ENCODE measurements at places on chromosomes 3 and 15.

DNA sequence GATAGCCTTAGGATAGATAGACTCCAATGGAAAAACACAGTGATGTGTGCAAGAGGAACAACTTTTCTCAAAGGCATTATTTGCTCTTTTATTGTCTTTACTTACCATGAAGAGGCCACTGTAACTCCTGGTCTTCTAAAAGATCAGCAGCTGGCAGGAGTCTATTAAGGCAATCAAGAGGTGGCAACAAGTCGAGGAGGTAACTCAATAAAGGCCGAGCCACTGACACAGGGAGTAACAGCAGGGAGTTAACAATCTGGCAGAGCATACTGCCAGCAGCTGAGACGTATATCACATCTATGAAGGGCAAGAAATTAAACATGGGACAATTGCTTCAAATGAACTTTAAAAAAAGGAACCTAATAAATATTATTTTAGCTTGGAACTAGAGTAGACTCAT, 106.2 kb downstream of the HERC1 start:
- no peak for DNase-seq
- no peaks in the 10 kb centered on the region for H3K4me1 ChIP-seq
- H3K4me3 ChIP-seq: no peak overlapping the region
- no peak overlapping the region for H3K27ac ChIP-seq
- H3K36me3 ChIP-seq: peaks cover 2% of the 10 kb centered on the region

DNA sequence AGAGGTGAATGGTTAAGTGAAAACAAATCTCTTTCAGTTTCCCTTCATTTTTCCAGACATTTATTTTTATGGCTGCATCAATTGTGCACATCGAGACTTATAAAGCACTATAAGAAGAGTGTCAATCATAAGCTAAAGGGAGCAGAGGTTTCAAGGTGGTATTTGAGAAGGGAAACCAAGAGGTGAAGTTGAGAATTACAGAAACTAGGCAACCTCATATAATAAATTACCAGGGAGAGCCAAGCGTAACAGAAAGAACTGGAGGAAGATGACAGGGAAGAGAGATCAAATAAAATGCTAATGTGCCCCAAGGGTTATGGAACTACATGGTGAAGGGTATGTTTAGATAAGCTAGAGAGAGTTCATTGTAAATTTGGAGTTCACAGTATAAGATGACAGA, 6.3 kb upstream of the CCDC54 start:
- peaks cover 16% of the 10 kb centered on the region for H3K4me1 ChIP-seq
- no peaks in the 10 kb centered on the region for H3K27me3 ChIP-seq
- no peak overlapping the region for H3K4me3 ChIP-seq
- DNase-seq: no peak

- no peaks in the 10 kb centered on the region for H3K36me3 ChIP-seq
- H3K27ac ChIP-seq: no peak overlapping the region
- DNase-seq: no peak
- H3K4me3 ChIP-seq: no peak overlapping the region
- H3K4me1 ChIP-seq: no peaks in the 10 kb centered on the region
Observed at GRCh38 chr15:99981191-99981647, 248.0 kb upstream of the LYSMD4 start.

DNA sequence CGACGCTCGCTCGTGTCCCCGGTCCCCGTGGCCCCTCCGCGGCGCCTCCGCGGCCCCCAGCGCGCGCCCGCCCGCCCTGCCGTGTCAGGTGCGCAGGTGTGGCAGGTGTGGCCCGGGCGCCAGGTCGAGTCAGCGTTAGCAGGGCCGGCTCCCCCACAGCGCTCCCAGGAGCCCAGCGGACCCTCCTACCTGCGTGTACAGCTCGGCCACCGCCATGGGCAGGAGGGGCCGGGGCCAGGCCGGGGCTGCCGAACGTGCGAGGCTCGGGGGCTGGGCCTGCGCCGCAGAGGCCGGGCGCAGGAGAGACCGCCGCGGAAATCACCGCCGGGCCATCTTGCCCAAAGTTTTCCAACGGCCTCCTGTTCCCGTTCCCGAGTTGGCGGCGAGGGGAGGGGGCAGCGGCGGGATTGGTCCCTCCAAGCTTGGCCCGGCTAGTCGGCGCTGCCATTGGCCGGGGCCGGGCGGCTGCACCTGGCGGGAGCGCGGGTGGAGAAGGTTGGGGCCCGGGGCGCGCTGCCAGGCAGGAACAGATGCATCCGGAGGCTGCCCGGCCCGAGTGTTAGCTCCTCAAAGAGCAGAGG, at the start of gene MYO5C:
MYO5C (minus strand) TSS at position 384 of the 581 bp plus-strand sequence; CDS start at position 216, 168 bp downstream.
- H3K27ac ChIP-seq: peak within 1 kb of the TSS; percentile 62
- no peaks in the 10 kb centered on the region for H3K27me3 ChIP-seq

- H3K4me3 ChIP-seq: no peak overlapping the region
- no peaks in the 10 kb centered on the region for H3K4me1 ChIP-seq
- H3K36me3 ChIP-seq: no peaks in the 10 kb centered on the region
- H3K27me3 ChIP-seq: no peaks in the 10 kb centered on the region
- DNase-seq: no peak
Observed at GRCh38 chr15:30073915-30074314, 8.8 kb upstream of the GOLGA8J start.

DNA sequence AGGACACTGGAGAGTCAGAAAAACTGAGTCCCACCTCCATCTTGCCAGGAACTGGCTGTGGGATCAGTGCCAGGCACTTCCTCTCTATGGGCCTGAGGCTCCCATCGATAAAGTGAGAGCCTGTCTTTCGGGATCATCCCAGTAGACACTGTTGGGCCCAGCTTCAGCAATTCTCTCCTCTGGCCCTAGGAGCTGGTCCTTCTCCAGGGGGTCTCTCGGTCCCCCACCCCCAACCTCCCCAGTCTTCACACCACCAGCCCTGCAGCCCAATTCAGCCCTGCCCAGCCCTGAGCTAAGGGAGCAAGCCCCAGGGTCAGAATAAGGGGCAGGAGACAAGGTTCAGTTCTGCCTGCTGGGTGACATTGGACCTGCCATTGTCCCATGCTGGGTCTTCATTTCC, 4.5 kb upstream of the LCTL start:
- H3K27ac ChIP-seq: no peak overlapping the region
- no peak overlapping the region for H3K4me3 ChIP-seq
- no peak for DNase-seq
- no peaks in the 10 kb centered on the region for H3K36me3 ChIP-seq
- no peaks in the 10 kb centered on the region for H3K4me1 ChIP-seq

DNA sequence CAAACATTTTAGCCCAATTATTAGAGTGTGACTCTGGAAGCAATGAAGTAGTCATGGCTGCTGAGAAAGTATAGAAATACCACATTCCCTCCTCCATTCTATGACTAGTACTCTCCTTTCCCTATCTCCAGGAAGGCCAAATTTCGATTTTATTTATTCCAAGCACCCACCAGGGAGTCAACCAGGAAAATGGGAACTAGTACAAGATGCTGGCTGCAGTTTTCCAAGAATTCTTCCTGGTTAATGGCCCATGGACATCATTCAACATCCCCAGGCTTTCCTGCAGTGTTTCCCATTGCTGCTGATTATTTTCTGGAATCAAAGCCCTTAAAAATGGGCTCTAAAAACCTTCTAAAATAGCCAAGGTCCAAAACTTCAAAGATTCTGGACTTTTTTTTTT, 247.9 kb upstream of the STT3B start:
- no peak for DNase-seq
- no peaks in the 10 kb centered on the region for H3K36me3 ChIP-seq
- H3K27ac ChIP-seq: no peak overlapping the region
- H3K4me1 ChIP-seq: peaks cover 35% of the 10 kb centered on the region
- no peak overlapping the region for H3K4me3 ChIP-seq

- no peak overlapping the region for H3K27ac ChIP-seq
- no peaks in the 10 kb centered on the region for H3K4me1 ChIP-seq
- no peaks in the 10 kb centered on the region for H3K27me3 ChIP-seq
- H3K4me3 ChIP-seq: no peak overlapping the region
- DNase-seq: no peak
- no peaks in the 10 kb centered on the region for H3K36me3 ChIP-seq
Observed at GRCh38 chr3:125960456-125961288, 8.3 kb upstream of the ROPN1B start.

GRCh38 chr3:114213292-114213626, 24.1 kb downstream of the ZNF80 start:
- no peaks in the 10 kb centered on the region for H3K36me3 ChIP-seq
- peaks cover 15% of the 10 kb centered on the region for H3K27me3 ChIP-seq
- H3K27ac ChIP-seq: no peak overlapping the region
- no peaks in the 10 kb centered on the region for H3K4me1 ChIP-seq
- no peak for DNase-seq

- H3K36me3 ChIP-seq: peaks cover 16% of the 10 kb centered on the region
- H3K4me3 ChIP-seq: no peak overlapping the region
- H3K27ac ChIP-seq: no peak overlapping the region
- H3K27me3 ChIP-seq: no peaks in the 10 kb centered on the region
- peaks cover 21% of the 10 kb centered on the region for H3K4me1 ChIP-seq
- DNase-seq: no peak
Observed at GRCh38 chr15:74845581-74845980, 2.6 kb upstream of the ULK3 start.

- peaks cover 7% of the 10 kb centered on the region for H3K4me1 ChIP-seq
- H3K27me3 ChIP-seq: no peaks in the 10 kb centered on the region
- H3K36me3 ChIP-seq: no peaks in the 10 kb centered on the region
- DNase-seq: no peak
Observed at GRCh38 chr3:32200992-32201758, 37.3 kb upstream of the CMTM8 start.

- DNase-seq: no peak
- no peaks in the 10 kb centered on the region for H3K36me3 ChIP-seq
- H3K27ac ChIP-seq: no peak overlapping the region
- H3K4me1 ChIP-seq: no peaks in the 10 kb centered on the region
- H3K4me3 ChIP-seq: no peak overlapping the region
- no peaks in the 10 kb centered on the region for H3K27me3 ChIP-seq
Observed at GRCh38 chr15:36917411-36918267, 182.7 kb downstream of the MEIS2 start.

GRCh38 chr3:185744997-185745843, 79.6 kb downstream of the IGF2BP2 start:
- peaks cover 11% of the 10 kb centered on the region for H3K4me1 ChIP-seq
- DNase-seq: no peak
- no peak overlapping the region for H3K4me3 ChIP-seq
- H3K27ac ChIP-seq: no peak overlapping the region

DNA sequence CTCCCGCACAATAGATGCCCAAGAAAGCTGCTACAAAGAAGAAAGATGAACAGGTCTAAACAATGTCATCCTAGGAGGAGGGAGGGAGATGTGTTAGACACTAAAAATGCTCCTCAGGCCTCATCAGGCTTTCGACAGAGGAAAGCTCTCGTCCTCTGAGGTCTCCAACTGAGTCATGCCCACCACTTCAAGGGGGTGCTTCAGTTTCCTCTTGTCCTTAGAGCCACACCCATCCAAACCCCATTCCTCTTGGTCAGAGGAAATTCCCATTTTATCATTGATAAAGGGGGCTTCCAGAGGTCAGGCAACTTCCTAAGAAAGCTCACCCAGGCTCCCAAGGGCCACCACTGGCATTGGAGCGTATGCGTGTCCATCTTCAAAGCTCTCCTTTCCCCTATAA, 50.1 kb downstream of the HEG1 start:
- H3K36me3 ChIP-seq: no peaks in the 10 kb centered on the region
- no peaks in the 10 kb centered on the region for H3K4me1 ChIP-seq
- no peak for DNase-seq
- no peak overlapping the region for H3K4me3 ChIP-seq
- H3K27me3 ChIP-seq: no peaks in the 10 kb centered on the region

DNA sequence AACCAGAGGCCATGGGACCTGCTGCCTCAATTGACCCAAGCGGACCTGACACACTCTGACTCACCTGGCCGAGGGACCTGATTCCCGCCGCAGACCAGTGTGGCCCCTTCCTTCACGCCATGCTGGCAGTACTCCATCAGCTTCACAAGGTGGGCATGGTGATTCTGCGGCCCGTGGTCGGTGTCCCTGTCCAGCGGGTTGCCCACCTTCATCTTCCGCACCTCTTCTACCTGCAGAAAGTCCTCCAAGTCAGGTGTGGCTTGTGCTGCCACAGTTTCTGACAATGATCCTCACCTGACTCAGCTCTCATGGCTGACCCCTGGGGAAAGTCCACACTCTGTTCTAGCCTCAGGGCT, 25.9 kb upstream of the SLC41A3 start:
- no peaks in the 10 kb centered on the region for H3K36me3 ChIP-seq
- H3K4me3 ChIP-seq: no peak overlapping the region
- H3K27ac ChIP-seq: no peak overlapping the region
- H3K27me3 ChIP-seq: no peaks in the 10 kb centered on the region

GRCh38 chr3:108223928-108224327, 1.7 kb upstream of the IFT57 start:
- H3K36me3 ChIP-seq: no peaks in the 10 kb centered on the region
- no peaks in the 10 kb centered on the region for H3K4me1 ChIP-seq
- H3K27ac ChIP-seq: no peak overlapping the region
- H3K4me3 ChIP-seq: no peak overlapping the region
- DNase-seq: no peak

GRCh38 chr3:7285505-7285904, 424.6 kb downstream of the GRM7 start:
- no peaks in the 10 kb centered on the region for H3K27me3 ChIP-seq
- H3K4me1 ChIP-seq: no peaks in the 10 kb centered on the region
- no peak overlapping the region for H3K4me3 ChIP-seq
- peak; percentile 10 for DNase-seq

- no peak for DNase-seq
- peaks cover 3% of the 10 kb centered on the region for H3K4me1 ChIP-seq
- no peak overlapping the region for H3K4me3 ChIP-seq
- no peaks in the 10 kb centered on the region for H3K36me3 ChIP-seq
Observed at GRCh38 chr3:58409663-58410062, 24.0 kb downstream of the PDHB start.

GRCh38 chr15:86691091-86691663, 611.5 kb downstream of the AGBL1 start:
- H3K27ac ChIP-seq: no peak overlapping the region
- no peak overlapping the region for H3K4me3 ChIP-seq

- H3K4me1 ChIP-seq: no peaks in the 10 kb centered on the region
- DNase-seq: no peak
- H3K36me3 ChIP-seq: no peaks in the 10 kb centered on the region
- no peak overlapping the region for H3K27ac ChIP-seq
Observed at GRCh38 chr3:21013566-21013965, 737.4 kb downstream of the ZNF385D start.

DNA sequence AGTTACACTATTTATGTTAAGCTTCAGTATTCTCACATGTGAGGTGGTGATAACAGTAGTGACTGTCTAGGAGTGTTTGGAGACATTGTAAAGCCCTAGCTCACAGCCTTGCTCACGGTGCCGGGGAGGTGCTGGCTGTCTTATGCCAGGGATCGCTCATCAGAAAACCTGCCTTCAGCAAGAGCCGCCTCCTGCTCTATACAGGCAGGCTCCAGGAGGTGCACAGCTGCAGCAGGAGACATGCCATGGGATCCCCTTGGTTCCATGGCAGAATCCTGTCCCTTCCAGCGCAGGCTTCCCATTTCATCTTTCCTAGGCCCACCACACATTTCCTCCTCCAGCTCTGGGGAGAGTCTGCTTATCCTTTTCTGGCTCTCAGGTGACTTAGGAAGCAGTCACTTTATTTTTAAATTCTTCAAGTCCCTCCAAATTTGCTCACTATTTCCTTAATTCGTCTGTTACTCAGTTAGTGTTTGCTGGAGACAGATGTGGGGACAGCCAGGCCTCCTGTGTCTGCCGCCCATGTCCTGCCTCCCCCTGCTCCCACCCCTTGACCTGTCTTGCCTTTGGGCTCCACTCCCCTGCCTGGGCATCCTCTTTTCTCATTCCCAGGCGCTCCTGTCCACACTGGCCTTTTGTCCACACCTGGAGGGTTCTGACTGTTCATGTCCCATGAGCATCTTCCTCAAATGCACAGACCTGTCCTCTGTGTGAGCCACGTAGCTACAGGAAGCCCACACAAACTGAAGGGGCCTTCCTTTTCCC, 31.7 kb downstream of the SLCO2A1 start:
- no peaks in the 10 kb centered on the region for H3K36me3 ChIP-seq
- H3K27ac ChIP-seq: no peak overlapping the region
- DNase-seq: no peak
- H3K27me3 ChIP-seq: peaks cover 9% of the 10 kb centered on the region
- no peaks in the 10 kb centered on the region for H3K4me1 ChIP-seq
